Activated CD4-positive, CD25-positive, alpha-beta regulatory T cell (primary cell): ENCODE measurements at places on chromosomes 16 and 17.

GRCh38 chr17:45248132-45248957 lies 13.5 kb downstream of the SPATA32 start:
- DNase-seq, result peak; percentile 47

DNA sequence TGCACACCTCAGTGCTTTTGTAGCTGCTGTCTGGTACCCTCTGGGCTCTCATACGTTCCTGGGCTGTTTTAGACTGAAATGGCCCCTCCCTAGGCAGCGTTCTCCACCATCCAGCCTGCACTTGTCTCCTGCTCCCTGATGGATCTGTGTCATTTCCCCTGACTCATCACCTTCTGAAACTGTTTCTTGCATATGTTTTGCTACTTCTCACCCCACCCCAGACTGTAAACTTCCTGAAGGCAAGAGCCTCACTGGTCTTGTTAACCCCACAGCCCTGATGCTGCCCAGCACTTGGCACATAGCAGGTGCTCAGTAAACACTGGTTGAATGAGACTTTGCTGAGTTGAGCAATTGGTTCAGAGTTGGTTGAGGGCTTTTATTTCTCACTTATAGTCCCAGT lies 78.7 kb downstream of the CRISPLD2 start:
- no peak for DNase-seq

DNA sequence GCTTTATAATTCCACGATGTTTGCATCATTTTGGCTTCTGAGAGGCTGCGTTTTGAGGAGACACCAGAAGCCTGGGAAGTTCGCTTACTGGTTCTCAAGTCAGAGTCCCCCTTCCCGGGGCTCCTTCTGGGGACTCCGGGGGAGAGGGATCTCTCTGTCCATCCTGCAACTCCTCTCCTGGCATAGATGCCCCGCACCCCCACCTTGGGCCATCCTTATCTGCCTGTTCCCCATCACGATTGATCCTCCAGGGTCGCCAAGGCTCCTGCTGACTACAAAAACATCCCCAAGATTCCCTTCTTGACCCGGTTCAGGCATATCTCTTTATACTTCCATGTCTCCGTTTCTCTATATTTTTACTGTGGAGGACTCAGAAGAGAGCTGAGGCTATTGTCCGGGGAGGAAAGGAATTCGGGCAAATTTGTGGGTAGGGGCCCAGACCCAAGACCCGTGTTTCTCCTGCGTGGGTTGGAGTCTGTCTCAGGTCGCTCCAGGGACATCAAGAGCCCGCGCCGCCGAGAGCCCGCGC lies 18.4 kb upstream of the HOXB13 start:
- DNase-seq, result no peak

- DNase-seq, result no peak
Measured at GRCh38 chr16:78478267-78478861, 378.9 kb downstream of the WWOX start.

- peak; percentile 70 for DNase-seq
Measured at GRCh38 chr17:77400445-77400870, 259.7 kb downstream of the SEC14L1 start.

- DNase-seq, result no peak
Measured at GRCh38 chr16:11985250-11985649, 8.7 kb downstream of the SNX29 start.

DNA sequence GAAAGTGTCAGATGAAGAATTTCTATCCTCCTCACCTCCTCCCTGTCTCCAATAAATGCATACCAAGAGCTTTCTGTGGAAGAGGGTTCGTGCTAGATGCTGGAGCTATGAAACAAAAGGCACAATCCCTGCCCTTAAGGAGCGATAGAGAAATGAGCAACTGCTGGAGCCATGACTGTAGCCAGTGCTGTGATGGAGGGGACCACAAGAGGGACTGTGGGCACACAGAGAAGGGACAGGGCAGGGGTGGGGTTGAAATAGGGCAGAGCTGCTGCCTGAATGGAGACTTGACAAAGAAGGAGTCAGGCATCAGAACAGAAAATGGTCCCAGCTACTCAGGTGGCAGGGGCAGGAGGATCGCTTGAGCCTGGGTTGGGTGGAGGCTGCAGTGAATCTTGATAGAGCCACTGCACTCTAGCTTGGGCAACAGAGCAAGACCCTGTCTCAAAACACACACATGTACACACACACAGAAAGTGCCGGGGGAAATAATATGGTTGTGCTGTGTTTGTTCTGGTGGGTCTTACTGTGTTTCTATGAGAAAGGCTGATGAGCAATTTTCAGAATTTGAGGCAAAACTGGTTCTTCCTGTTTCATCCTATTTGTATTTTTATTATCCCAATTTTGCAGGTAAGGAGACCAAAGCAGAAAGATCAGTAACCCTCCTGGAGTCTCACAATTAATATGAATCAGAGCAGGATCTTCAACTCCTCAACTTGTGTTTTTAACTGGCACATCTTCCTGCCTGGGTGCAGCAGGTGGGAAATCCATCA lies 16.5 kb downstream of the TMEM98 start:
- no peak for DNase-seq

DNA sequence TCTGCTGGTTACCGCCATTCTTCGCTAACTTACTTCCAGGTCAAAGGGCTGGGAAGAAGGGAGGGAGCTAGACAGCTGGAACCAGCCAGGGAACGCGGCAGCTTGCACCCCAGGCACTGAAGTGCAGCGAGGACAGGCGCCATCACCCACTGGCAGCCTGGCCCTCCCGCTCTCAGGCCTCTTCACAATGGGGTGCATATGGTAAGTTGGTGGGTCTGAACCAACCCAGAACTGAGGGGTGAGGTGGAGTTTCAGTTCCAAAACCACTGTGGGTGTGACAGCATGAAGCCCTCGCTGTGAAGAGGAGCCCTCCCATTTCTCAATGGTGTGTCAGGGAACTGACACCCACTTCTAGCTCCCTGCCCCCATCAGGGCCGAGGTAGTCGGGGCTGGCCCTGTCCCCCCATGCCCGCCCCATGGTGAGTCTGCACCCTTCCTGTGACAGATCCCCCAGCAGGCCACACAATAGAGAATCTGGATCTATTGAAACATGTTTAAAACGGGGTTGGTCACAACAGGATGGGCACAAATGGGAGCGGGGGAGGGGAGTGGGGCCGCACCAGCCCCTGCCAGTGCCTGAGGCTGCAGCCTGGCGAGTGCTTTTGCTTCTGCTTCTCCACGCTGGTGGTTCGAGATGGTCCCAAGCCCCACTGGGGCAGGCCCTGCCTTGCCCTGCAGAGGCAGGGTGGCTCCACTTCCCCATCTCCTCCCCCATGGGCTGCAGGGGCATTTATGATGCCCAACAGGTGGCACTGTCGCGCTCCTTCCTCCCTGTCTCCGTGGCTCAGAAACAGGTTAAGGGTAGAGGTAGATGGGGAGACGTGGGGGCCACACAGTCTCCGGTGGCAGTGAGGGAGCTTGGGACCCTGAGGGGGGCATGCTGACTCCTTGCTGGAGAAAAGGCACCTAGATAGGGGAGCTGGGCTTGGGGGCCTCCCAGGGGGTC lies 2.3 kb downstream of the LIMD2 start:
- peak; percentile 74 for DNase-seq

DNA sequence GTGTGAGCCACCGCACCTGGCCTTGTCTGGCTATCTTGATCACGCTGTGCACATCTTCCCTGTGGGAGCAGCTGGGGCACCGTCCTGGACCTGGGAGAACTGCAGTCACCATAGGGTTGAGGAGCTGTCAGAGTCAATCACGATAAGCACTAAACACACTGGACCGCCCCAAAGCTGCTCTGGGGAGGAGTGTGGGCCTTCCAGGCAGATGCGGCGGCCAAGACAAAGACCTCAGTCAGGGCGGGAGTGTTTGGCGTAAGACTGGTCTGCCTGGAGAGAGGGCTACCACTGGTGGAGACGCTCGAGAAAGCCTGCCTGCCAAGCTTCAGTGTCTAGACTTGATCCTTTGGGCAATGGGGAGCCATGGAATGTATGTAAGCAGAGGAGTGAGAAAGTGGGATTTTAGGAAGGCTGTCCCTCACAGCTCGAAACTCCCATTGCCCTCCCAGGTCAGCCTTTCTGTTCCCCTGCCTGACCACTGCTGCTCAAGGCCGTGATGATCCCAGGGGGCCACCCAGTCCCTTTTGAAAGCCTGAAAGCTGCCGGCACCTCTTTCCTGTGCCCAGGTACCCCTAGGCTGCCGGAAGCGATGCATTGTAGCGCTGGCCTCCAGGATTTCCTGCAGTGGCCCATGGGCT lies 29.3 kb upstream of the CIBAR2 start:
- no peak for DNase-seq
